Stimulated activated CD4-positive, alpha-beta T cell treated with anti-CD3 and anti-CD28 coated beads, Interleukin-15, amount 100 ng/mL, for 1 hour (primary cell): ENCODE measurements at places on chromosomes 5 and 9.

- DNase-seq = no peak
These were observed 64.3 kb downstream of the CSNK1A1 start for GRCh38 chr5:149486726-149487635.

DNA sequence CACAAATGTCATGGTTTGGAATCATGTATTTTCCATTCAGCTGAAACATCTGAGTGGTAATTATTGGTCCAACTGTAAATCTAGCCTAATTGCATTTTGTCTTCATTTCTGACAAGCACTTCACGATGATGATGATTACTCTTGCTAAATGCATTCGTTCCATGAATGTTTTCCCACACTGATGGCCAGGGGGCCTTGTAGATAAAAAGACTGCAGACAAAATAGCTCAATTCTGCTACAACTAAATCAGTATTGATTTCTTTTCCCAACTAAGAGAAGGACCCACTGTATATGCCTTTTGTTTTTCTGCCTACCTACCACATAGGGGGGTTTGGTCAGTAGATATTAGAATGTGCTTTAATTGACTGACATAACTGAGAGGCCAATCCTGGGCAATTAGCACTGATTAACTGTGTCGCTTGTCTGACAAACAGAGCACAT lies 1351.3 kb upstream of the NUDT12 start:
- DNase-seq = no peak

GRCh38 chr9:123834889-123835562 lies 94.9 kb downstream of the DENND1A start:
- DNase-seq = no peak

- no peak for DNase-seq
These were observed 22.8 kb upstream of the SCGB3A2 start for GRCh38 chr5:147855774-147856069.

DNA sequence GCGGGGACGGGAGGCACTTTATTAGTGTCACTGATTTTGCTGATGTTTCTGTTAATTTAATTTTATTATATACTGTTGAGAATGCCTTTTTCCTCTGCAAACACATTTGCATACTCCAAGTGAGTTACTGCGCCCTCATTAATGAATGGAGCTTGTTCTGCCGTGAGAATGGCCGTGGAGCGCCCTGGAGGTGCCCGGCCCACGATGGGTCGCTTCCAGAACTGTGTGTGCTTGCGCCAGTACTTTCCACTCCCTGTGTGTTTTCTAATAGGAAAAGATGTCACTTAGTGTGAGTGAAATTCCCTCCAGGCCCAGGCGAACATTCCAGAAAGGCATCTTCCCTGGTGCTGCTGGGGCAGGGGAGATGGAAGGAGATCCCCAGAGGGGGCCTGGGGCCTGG lies 30.1 kb downstream of the NDUFS6 start:
- no peak for DNase-seq

DNA sequence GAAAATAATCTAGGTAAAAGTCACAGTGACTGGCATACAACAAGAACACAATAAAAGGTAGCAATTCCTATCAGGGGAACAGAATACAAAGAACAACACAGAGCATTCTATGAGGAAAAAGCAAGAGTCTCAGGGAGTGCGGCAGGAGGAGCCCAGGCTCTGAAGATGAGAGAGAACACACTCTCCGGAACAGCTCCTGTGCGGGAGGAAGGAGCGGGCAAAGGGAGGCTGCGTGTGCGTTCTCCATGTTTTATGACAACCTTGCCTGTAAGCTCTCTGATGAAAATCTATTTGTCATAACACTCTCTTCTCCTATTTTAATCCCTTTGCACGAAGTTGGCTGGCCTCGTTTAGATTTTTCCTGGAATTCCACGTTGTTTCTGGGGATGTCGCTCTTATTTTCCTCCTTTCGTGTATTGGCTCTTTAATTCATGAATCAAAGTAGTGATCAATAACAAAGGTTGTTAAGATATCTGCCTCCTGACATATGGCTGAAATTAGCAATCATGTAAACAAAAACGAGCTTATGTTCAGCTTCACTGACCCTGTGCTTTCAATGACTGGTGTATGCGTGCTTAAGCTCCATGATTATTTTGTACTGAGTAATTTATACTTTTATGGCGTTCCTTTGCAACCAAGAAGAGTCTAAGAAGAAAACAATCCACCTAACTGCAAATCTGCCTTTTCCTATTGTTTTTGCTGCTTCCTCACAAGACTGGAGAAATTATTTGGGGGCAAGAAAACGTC lies 109.5 kb downstream of the MYO10 start:
- no peak for DNase-seq

DNA sequence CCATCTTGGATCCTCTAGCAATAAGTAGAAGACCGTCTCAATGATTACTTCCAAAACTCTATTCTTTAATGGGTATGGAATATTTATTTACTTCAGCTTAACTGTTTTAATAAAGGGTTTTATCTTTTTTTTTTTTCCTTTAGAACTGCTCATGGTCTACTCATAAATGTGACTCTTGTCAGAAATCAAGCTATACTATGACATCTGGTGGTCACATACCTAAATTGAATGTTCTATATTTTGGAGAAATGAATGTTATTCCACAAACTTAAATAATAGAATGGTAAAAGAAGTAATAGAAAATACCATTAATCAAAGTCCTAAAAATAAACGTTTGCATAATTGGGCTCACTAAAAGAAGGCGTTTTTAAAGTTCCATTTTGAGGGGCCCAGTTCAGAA lies 131.2 kb upstream of the PLCXD3 start:
- DNase-seq = no peak
